ENCODE measurements at places on chromosomes 5 and 9. TPM values are rescaled to one million over a fixed set of nuclear protein-coding genes. Genes with fewer than 3 reads are reported as not detected.

- peaks cover 12% of the 10 kb centered on the region for H3K4me1 ChIP-seq
- DNase-seq, result no peak
- no peaks in the 10 kb centered on the region for H3K36me3 ChIP-seq
- no peak overlapping the region for H3K27ac ChIP-seq
- peaks cover 26% of the 10 kb centered on the region for H3K27me3 ChIP-seq
Measured at GRCh38 chr5:110105692-110106091, 416.0 kb downstream of the MAN2A1 start.

The GRIN1 gene
- total RNA-seq, result 0.94 TPM

The GLIPR2 gene
- total RNA-seq, result 4.6 TPM

GRCh38 chr5:176517053-176517661 lies 20.0 kb downstream of the RNF44 start:
- DNase-seq, result no peak
- no peaks in the 10 kb centered on the region for H3K27me3 ChIP-seq
- no peaks in the 10 kb centered on the region for H3K4me1 ChIP-seq
- no peak overlapping the region for H3K27ac ChIP-seq

The SHISAL2B gene
- total RNA-seq, result 0.63 TPM

The SPATA6L gene
- total RNA-seq, result 4.7 TPM

All from type B pancreatic cell (in vitro differentiated cells).